ENCODE measurements at places on chromosomes 16 and 17. TPM values are rescaled to one million over a fixed set of nuclear protein-coding genes. Genes with fewer than 3 reads are reported as not detected.
A peak's percentile ranks its signal among the peaks of the same experiment; 100 is the strongest.

DNA sequence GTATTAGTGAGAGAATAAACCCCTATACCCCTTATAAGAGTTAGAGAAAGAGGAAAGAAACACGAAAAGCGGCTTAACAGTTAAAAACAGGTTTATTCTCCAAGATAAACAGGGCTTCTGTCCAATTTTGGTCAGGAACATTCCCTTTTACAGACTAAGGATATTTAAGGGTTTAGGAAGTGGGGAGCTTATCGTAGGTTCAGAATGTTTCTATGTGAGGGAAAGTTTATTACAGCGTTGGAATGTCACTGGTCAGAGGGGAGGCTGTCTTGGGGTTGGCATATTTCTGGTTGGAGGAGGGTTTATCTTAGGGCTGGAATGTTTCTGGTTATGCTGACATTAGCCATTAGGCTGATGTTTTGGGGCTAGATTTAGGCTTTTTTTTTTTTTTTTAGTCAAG is 34.1 kb upstream of the WWOX start:
- H3K27me3 ChIP-seq, result no peaks in the 10 kb centered on the region
- no peaks in the 10 kb centered on the region for H3K36me3 ChIP-seq
- no peak overlapping the region for H3K27ac ChIP-seq
- H3K4me1 ChIP-seq, result no peaks in the 10 kb centered on the region
- DNase-seq, result no peak

The OTOA gene
- not detected for total RNA-seq

The RPS15A gene
- 1,366 TPM for total RNA-seq

DNA sequence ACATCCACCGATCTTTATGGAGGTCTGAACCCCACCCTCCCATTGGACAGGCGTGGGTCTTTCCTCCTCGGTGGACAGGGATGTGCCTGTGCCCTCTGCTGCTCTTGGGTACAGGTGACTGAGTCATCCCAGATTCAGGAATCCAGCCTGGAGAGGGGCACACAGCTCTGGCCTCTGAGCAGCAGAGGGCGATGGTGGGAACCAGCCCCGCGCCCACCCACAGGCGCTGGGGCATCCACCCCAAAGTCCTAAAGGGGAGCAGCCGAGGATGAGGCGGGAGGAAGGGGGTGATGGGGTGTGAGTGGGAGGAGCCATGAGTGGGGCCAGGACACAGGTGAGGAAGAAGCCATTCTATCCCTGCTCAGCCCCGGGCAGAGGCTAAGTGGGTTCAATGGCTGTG is 35.0 kb downstream of the ENGASE start:
- H3K36me3 ChIP-seq, result no peaks in the 10 kb centered on the region
- H3K27me3 ChIP-seq, result no peaks in the 10 kb centered on the region
- H3K4me1 ChIP-seq, result no peaks in the 10 kb centered on the region
- no peak overlapping the region for H3K4me3 ChIP-seq
- DNase-seq, result no peak

- H3K27ac ChIP-seq, result peak overlapping the region; percentile 77
- no peaks in the 10 kb centered on the region for H3K27me3 ChIP-seq
- H3K4me1 ChIP-seq, result peaks cover 4% of the 10 kb centered on the region
- no peak overlapping the region for H3K4me3 ChIP-seq
These were observed 14.8 kb downstream of the TLE7 start for GRCh38 chr16:71426880-71427615.

GRCh38 chr17:5582209-5583185 is 1.8 kb downstream of the NLRP1 start:
- no peak overlapping the region for H3K27ac ChIP-seq
- no peaks in the 10 kb centered on the region for H3K4me1 ChIP-seq
- H3K27me3 ChIP-seq, result no peaks in the 10 kb centered on the region
- no peak overlapping the region for H3K4me3 ChIP-seq
- no peak for DNase-seq

The CCDC43 gene
- 16.0 TPM for total RNA-seq

DNA sequence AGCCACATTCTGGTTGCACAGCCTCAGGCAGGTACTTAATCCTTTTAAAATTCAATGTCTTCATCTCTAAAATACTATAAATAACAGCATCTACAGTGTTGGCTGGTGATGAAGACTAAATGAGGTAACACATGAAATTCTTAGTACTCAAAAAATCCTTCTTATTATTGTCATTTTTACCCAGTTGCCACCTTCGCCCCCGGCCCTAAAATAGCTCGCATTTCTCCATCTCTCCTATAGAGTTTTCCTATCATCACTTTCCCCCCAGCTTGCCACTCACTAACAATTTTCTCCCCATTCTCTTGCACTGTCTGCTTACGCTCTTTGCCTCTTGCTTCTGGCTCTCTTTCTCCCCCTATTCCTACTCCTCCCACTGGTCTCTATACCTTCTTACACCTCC is 59.9 kb upstream of the MARCHF10 start:
- no peaks in the 10 kb centered on the region for H3K4me1 ChIP-seq
- H3K27ac ChIP-seq, result no peak overlapping the region
- no peak overlapping the region for H3K4me3 ChIP-seq
- no peaks in the 10 kb centered on the region for H3K36me3 ChIP-seq

GRCh38 chr17:72359274-72359673 is 238.5 kb downstream of the SOX9 start:
- no peak overlapping the region for H3K27ac ChIP-seq
- no peaks in the 10 kb centered on the region for H3K27me3 ChIP-seq
- no peaks in the 10 kb centered on the region for H3K36me3 ChIP-seq
- H3K4me1 ChIP-seq, result peaks cover 8% of the 10 kb centered on the region

The TIMP2 gene
- total RNA-seq, result 62.4 TPM

The TBC1D3D gene
- total RNA-seq, result not detected

The DHRS7C gene
- not detected for total RNA-seq

DNA sequence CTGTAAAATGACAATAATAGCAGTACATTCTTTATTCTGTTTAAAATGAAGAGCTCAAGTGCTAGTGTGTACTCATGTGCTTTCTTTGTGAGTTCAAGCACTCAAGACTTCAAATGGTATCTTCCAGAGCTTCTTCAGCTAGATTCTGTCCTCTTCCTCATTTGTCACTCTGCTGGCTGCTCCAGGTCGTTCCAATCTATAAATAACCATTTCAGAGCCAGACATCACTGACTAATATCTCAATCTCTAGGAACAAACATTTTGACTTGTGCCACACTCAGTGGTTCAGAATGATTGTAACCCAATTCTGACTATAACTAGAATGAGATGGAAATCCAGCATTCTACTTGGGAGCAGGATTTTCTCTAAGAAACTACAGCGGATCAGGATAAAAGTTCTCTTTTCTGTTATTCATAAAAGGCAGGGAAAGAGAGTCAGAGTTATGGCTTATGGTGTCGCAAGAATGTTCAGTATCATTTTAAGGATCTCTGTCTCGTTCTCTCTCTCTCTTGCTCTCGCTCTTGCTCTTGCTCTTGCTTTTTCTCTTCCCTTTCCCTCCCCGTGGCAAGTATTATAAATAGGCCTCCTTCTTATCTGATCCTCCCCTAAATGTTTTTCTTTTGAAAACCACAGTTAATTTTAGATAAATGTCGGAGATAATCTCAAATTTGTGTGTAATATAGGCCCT is 116.3 kb upstream of the MAF start:
- no peak for DNase-seq
- no peaks in the 10 kb centered on the region for H3K36me3 ChIP-seq
- no peak overlapping the region for H3K27ac ChIP-seq

All from Panc1 (cell line).